Activated CD4-positive, CD25-positive, alpha-beta regulatory T cell (primary cell): ENCODE measurements at places on chromosomes 11 and 22.

DNA sequence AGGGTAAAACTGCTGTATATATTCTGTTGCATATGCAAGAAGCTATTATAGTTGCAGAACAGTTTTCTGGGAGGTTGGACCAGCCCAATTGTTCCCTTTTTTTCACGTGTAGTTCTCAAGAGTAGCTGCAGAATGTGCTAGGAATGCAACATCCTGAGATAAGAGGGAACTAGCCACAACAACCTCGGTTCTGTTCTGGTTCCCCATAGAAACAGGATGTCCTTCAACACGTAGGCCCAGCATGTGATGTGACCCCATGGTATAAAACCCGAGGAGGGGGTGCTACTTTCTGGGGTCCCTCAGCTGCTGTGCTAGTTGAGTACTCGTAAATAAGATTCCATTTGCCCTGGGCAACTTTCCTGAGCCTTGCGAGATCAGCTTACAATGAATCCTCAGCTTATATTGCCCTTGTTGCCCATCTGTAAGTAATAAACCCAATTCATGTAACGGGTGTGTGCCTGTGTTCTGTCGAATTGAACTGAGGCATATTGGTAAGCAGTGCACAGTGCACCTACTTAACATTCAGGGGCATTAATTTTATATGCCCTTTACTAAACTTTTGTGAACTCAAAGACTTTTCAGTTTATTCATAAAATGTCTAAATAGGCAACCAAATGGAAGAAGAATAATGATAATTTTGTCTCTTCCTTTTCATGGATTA, 23.0 kb upstream of the TRAF6 start:
- DNase-seq: no peak

DNA sequence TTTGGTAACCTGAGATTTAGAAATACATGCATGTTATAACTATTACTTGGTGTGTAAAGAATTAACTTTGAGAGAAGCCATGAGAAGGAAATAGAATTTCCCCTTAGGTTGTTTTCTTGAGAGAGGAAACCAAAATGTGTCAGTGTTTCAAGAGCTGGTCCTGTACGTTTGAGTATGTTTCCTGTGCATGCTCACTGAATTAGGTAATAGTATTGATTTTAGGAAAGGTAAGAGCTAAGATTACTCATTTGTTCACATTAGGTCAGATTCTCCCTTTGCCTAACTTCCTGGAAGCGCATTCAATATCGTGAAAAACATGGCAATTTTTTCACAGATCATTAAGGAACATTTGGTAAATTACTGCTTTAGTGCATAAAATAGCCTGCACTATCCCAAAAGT, 49.3 kb upstream of the RDX start:
- no peak for DNase-seq

GRCh38 chr11:115217726-115218311, 286.4 kb downstream of the CADM1 start:
- no peak for DNase-seq

DNA sequence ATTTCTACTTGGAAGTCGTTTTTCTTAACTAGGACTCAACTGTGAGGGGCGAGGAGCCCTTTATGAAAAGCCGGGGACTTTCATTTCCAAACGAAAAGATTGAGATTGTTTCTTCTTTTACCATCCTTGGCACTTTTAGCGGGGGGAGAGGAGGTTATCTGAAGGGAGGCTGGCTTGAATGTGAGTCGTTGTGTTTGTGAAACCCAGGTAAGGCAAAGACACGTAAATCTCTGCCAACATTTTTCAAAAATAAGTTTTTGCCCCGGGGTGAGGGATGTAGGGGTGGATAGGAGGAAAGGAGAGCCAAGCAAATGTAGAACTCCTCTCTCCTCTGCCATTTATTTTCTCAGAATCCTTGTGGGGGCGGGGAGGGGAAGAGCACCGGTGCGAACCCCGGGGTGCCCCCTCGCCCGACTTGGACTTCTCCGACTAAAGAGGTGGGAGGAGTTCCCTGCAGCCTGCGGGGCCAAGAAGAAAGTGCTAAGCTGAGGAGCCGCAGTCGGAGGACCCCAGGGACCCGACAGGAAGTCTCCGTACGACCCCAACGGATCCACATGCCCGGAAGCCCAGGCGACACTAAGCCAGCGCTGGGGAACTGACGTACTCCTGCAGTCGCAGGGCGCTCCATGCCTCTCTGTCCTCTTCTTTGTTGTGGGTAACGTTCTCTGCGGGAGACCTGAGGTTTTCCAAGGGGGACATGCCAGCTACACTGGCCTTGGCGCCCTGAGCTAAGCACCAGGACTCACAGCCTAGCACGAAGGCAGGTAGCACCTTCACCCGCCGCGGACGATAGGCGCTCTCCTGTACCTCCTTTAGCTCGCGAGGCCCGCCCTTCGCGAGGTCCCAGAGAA, 2.4 kb upstream of the WT1 start:
- no peak for DNase-seq

DNA sequence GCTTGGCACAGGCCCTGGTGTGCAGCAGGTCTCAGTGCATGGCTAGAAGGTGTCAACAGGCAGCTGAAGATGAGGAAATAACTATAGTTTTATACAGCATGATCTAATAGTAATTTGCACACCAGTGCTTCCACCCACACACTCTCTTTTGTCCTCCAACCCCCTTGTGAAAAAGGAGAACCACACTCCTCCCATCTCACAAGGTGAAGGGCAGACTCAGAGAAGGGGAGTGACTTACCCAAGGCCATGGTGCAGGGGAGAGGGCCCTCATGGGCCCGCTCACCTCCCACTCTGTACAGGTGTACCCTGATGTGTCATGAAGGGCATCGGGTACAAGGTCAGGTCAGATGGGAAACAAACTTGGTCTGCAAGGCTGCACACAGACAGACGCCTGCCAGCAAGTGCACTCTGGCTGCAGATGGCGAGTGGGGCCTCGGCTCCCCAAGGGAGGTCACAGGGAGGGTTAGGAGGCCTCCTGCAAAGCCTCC, 53.4 kb downstream of the DGCR2 start:
- no peak for DNase-seq

DNA sequence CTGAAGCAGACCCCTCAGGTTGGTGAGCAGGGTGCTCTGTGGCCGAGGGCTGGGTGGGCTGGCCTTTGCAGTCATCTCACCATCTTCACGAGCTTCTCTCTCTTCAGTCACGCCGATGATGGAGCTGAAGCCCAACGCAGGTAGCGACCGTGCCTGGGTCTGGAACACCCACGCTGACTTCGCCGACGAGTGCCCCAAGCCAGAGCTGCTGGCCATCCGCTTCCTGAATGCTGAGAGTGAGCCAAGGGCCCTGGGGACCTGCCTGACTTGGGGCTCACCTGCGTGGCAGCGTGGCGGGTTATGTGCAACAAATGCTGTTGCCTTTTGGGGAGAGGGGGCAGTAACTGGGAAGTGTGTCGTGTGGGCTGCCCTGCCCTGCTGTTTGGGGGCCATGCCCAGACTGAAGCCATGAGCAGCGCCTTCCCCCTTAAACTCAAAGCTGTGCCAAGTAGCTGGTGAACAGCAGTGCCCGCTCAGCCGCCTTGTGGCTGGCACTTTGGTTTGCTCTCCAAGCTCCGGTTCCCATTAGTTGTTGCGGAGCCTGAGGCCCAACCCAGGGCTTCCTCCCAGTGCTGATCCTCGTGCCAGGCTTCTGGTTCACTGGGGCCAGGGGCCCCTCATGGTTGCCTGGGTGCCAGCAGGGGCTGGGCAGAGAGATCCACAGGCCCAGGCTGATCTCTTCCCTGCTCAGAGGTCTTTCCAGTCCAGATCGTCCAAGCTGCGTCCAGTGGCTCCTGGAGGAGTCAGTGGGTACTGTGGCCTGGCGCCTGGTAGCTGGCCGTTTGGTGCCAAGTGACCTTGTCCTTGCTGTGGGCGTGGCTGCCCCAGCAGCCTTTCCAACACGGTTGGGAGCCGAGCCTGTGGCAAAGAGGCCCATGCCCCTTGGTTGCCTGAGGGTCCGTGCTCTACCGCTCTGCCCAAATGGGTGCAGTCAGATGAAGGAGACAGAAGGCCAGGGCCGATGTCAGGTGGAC, 6.1 kb upstream of the ZDHHC8 start:
- DNase-seq: no peak

DNA sequence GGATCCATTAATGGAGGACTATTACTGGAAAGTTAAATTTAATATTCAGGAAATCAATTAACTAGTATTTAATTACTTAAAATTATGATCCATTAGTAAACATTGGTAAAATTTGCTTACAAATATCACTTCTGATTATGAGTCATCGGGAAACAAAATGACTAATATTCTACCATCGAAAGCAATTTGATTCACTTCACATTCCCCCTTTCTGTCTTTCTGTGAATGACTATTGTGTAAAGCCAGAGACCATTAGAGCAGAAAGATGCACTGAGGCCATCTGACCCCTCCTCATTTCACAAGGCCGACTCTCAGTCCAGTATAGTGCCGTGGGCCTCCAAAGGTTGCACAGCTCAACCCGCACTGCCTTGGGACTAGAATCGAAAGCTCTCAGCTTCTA, 619.0 kb downstream of the OPCML start:
- no peak for DNase-seq

- no peak for DNase-seq
Measured at GRCh38 chr11:61833926-61834277, 5.8 kb downstream of the FADS2 start.

DNA sequence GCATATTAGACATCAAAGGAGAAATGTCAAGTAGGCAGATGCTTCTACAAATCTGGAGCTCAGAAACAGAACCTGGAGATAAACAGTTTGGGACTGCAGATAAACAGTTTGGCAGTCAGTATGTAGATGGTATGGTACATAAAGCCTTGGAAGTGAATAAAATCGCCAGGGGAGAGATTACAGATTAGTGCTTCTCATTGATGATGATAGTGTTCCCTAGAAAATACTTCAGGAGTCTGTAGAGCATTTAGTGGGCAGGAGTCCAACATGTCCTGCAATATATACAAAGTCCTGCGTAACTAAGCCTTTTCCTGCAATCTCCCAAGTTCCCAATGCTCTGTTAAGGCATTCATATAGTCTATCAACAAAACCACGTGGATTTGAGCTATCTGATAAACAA, 35.2 kb downstream of the NARS2 start:
- no peak for DNase-seq

GRCh38 chr11:111439901-111440300, 60.8 kb upstream of the POU2AF1 start:
- DNase-seq: no peak

GRCh38 chr11:79304599-79305212, 136.1 kb downstream of the TENM4 start:
- DNase-seq: no peak

GRCh38 chr22:44624689-44625420, 77.1 kb upstream of the PRR5 start:
- DNase-seq: no peak

- no peak for DNase-seq
Measured at GRCh38 chr11:36803084-36803483, 205.0 kb upstream of the RAG2 start.

GRCh38 chr22:43812890-43813289, 785 bp upstream of the EFCAB6 start:
- no peak for DNase-seq

DNA sequence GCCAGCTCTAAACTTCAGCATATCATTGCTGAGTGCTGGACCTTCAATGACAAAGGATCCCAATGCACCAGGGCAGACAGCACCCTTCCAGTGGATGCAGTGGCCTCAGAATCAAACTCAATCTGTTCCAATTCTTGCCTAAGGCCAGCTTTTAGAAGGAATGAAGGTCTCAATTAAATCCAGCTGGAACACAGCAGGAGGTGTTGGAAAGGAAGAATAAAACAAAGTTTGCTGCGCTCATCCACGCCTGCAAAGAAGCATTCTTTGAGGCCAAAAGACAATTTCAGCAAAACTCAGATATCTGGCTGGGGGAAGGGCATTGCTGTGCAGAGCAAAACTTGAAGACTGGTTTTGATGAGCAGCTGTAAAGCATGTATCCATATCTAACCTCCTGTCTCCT, 120.7 kb downstream of the CCDC81 start:
- DNase-seq: no peak

DNA sequence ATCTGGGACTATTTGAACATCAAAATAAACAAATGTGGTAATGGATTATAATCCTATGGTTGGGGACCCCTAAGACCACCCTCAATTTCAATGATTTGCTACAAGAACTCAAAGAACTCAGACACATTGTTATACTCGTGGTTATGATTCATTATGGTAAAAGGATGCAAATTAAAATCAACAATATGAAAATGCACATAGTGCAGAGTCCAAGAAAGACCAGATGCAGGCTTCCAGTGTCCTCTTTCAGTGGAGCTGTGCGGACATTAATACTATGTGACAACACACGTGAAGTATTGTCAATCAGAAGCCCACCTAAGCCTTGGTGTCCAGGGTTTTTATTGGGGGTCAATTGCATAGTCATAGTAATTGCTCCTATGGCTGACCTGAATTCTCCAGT, 9.2 kb upstream of the QSER1 start:
- DNase-seq: no peak
